ENCODE measurements at places on chromosomes 5 and 9.

GRCh38 chr9:132366481-132366880 is 11.7 kb upstream of the SETX start:
- H3K4me3 ChIP-seq, result no peak overlapping the region
- H3K27me3 ChIP-seq, result no peaks in the 10 kb centered on the region
- H3K27ac ChIP-seq, result no peak overlapping the region
- no peaks in the 10 kb centered on the region for H3K4me1 ChIP-seq
- DNase-seq, result no peak
- no peaks in the 10 kb centered on the region for H3K36me3 ChIP-seq

GRCh38 chr9:135376511-135377265 is 102.9 kb upstream of the PPP1R26 start:
- no peaks in the 10 kb centered on the region for H3K36me3 ChIP-seq
- no peak overlapping the region for H3K27ac ChIP-seq
- H3K27me3 ChIP-seq, result peaks cover 3% of the 10 kb centered on the region
- H3K4me1 ChIP-seq, result no peaks in the 10 kb centered on the region
- no peak for DNase-seq

DNA sequence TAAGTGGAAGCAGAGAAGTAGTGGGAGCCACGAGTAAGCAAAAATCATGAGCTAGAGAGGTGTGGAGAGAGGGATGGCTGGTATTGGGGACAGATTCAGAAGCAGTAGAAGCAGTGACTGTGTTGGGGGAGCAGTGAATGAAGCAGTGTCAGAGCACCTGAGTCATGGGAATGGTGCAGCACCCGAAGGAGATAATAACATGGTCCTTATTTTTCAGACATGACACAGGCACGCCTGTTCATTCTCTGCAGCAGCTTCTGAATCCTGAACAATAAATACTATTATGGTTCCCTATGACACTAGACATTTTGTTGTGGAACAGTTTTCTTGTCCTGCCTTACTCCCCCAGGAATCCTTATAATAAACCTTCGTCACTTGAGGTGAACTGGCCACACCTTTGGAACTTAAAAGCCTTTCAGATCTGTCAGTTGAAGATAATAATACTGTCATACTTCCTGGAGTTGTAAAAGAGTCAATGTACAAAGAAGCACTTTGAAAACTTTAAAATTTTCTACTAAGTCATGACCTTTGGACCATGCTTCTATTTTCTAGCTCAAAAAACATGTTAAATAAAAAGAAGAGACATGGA is 7.0 kb upstream of the RASA1 start:
- H3K27me3 ChIP-seq, result no peaks in the 10 kb centered on the region
- no peaks in the 10 kb centered on the region for H3K36me3 ChIP-seq
- H3K4me3 ChIP-seq, result no peak overlapping the region
- no peaks in the 10 kb centered on the region for H3K4me1 ChIP-seq
- no peak overlapping the region for H3K27ac ChIP-seq

DNA sequence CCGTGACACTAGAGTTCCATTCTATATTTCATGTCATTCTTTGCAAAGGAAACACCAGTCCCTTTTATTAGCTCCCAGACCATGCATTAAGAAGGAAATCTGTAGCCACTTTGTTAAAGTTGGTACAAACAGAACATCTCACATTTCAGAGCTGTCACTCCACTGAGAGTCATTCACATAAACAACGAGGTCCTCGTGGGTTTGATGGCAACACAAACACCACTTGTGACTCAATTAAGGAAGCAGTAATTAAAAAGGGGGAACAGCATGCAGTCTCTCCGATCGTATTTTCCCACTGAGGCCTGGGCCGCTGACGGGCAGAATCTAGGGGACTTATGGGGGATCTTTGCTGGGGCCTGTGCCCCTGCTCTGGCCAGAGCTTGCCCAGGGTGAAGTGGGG is 94.2 kb upstream of the ZNF618 start:
- H3K36me3 ChIP-seq, result no peaks in the 10 kb centered on the region
- no peak overlapping the region for H3K4me3 ChIP-seq
- DNase-seq, result no peak
- no peak overlapping the region for H3K27ac ChIP-seq
- no peaks in the 10 kb centered on the region for H3K4me1 ChIP-seq

- DNase-seq, result no peak
- H3K36me3 ChIP-seq, result no peaks in the 10 kb centered on the region
- no peaks in the 10 kb centered on the region for H3K27me3 ChIP-seq
- H3K4me3 ChIP-seq, result no peak overlapping the region
- H3K27ac ChIP-seq, result no peak overlapping the region
- no peaks in the 10 kb centered on the region for H3K4me1 ChIP-seq
Observed at GRCh38 chr9:91547081-91547480, 123.4 kb upstream of the NFIL3 start.

- DNase-seq, result no peak
- no peak overlapping the region for H3K4me3 ChIP-seq
- H3K36me3 ChIP-seq, result peaks cover 4% of the 10 kb centered on the region
- H3K4me1 ChIP-seq, result no peaks in the 10 kb centered on the region
- H3K27ac ChIP-seq, result no peak overlapping the region
- H3K27me3 ChIP-seq, result no peaks in the 10 kb centered on the region
Observed at GRCh38 chr5:43073597-43074546, 33.8 kb upstream of the ANXA2R start.

DNA sequence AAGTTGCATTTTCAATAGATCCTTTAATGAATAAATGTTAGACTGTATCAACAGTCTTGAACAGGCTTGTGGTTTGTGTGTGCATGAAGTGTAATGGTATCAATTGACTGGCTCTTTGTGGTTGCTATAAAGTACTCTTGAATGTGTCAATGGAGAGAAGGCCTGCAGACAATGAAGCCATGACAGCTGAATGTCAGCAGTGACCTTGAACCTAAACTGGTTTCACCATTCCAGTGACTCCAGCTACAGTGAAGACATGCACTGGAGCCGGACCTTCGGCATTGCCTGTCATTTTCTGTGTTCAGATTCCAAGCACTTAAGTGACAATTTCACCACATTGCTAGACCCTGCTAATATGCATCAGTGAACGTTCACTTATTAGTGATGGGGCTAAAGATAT is 276.0 kb upstream of the TMEM161B start:
- no peaks in the 10 kb centered on the region for H3K27me3 ChIP-seq
- no peak overlapping the region for H3K4me3 ChIP-seq
- no peak overlapping the region for H3K27ac ChIP-seq

- H3K27ac ChIP-seq, result no peak overlapping the region
- no peaks in the 10 kb centered on the region for H3K36me3 ChIP-seq
- no peak overlapping the region for H3K4me3 ChIP-seq
- H3K4me1 ChIP-seq, result no peaks in the 10 kb centered on the region
- DNase-seq, result peak; percentile 34
- H3K27me3 ChIP-seq, result no peaks in the 10 kb centered on the region
Observed at GRCh38 chr9:124164811-124165210, 92.9 kb upstream of the NEK6 start.

DNA sequence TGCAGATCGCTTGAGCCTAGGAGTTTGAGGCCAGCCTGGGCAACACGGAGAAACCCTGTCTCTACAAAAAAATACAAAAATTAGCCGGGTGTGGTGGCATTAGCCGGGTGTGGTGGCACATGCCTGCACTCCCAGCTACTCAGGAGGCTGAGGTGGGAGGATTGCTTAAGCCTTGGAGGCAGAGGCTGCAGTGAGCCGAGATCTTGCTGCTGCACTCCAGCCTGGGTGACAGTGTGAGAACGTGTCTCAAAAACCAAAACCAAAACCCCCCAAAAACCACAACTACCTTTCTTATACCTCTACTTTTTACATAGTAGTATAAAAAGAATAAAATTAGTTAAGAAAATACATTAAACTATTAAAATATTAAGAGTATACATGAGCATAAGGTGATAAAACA is 121.2 kb downstream of the RAPGEF6 start:
- H3K4me3 ChIP-seq, result no peak overlapping the region
- no peak for DNase-seq
- no peaks in the 10 kb centered on the region for H3K27me3 ChIP-seq
- no peaks in the 10 kb centered on the region for H3K4me1 ChIP-seq
- H3K36me3 ChIP-seq, result no peaks in the 10 kb centered on the region

GRCh38 chr9:105864248-105864898 is 170.0 kb downstream of the TMEM38B start:
- no peaks in the 10 kb centered on the region for H3K27me3 ChIP-seq
- H3K27ac ChIP-seq, result no peak overlapping the region
- H3K36me3 ChIP-seq, result no peaks in the 10 kb centered on the region
- H3K4me3 ChIP-seq, result no peak overlapping the region
- no peak for DNase-seq

- H3K4me1 ChIP-seq, result no peaks in the 10 kb centered on the region
- no peak overlapping the region for H3K27ac ChIP-seq
Observed at GRCh38 chr5:10518347-10518746, 45.5 kb upstream of the ANKRD33B start.

GRCh38 chr5:54705994-54706653 is 188.6 kb downstream of the SNX18 start:
- H3K27me3 ChIP-seq, result no peaks in the 10 kb centered on the region
- H3K4me3 ChIP-seq, result no peak overlapping the region

DNA sequence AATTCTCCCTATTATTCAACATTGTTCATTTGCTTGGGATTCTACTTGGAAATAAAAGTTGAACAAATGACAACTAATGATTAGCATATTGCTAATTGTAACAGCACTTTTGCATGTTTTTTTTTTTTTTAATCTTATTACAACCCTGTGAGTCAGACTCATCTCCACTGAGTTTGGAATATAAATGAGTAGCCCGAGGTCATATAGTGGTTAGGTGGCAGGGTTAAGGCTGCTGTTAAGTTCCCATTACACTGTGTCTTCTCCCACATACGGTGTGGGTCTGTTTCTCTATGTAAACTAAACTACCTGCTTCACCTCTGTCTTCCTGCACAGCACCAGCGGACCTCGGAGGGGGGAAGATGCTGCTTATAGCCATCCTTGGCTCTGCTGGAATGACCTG is 92.4 kb downstream of the EQTN start:
- H3K36me3 ChIP-seq, result no peaks in the 10 kb centered on the region
- H3K27ac ChIP-seq, result no peak overlapping the region
- DNase-seq, result no peak
- no peaks in the 10 kb centered on the region for H3K27me3 ChIP-seq
- no peak overlapping the region for H3K4me3 ChIP-seq
- no peaks in the 10 kb centered on the region for H3K4me1 ChIP-seq

Measured in breast epithelium (tissue), 4 donors.